Cardiac muscle cell (in vitro differentiated cells and primary cell): ENCODE measurements at places on chromosomes 4 and X.

DNA sequence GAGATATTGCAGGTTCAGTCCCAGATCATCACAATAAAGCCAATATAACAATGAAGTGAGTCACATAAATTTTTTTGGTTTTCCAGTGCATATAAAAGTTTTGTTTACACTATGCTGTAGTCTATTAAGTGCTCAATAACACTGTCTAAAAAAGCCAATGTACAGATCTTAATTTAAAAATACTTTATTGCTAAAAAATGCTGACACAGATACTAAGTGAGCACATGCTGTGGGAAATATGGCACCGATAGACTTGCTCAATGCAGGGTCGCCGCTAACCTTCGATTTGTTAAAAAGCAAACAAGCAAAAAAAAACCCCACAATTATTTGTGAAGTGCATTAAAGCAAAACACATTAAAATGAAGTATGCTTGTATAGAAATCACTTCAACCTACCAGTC is 10.3 kb downstream of the PLA2G12A start:
- DNase-seq: no peak

- peak; percentile 21 for DNase-seq
Measured at GRCh38 chr4:95411371-95412088, 137.2 kb downstream of the UNC5C start.

DNA sequence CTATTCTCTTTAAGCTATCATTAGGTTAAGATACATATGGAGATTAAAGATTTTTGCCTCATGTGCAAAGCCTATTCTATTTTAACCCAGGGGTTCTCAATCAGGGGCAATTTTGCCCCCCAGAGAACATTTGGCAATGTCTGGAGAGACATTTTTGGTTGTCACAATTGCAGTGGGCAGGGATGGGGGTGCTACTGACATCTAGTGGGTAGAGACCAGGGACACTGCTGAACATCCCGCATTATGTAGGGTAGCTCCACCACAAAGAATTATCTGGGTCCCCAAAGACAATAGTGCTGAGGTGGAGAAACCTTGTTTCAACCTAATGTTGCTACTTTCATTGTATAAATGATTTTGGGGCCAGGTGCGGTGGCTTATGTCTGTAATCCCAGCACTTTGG is 13.2 kb upstream of the CA5B start:
- DNase-seq: no peak

DNA sequence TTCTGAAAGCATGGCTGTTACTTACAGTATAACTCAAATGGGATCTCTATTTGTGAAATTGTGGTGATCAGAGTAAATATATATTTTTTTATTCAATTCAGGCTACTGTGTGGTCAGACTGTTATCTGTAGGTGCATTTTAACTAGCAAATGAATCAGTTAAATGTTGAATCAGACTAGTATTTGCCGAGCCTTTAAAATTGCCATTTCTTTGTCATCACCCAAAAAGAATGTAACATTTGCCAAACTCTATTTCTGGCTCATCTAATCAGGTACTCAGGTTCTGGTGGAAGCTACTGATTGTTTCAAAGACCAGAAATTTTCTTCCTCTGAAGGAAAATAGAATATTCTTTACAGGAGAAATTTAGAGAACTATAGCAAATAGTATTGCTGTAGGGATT is 1.8 kb upstream of the NAA15 start:
- no peak for DNase-seq

GRCh38 chrX:57918750-57919436 is 8.6 kb upstream of the ZXDA start:
- peak; percentile 15 for DNase-seq

DNA sequence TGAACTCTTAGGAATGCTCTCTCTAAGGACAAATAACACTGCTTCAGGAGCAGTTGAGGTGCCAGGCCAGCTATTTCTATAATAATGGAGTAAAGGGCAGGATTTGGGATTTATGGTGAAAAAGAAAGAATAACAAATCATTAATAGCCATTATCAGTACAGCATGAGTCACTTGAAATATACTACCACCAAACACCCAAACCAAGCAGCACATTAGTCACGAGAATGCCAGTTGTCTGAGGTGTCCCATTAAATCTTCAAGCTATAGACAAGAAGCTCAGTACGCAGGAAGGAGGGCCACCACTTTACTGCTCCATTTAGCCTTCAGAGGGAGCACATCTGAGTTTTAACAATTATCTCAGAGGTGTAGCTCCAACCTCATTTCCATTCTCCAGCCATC is 106.8 kb upstream of the MAGEA10 start:
- no peak for DNase-seq

DNA sequence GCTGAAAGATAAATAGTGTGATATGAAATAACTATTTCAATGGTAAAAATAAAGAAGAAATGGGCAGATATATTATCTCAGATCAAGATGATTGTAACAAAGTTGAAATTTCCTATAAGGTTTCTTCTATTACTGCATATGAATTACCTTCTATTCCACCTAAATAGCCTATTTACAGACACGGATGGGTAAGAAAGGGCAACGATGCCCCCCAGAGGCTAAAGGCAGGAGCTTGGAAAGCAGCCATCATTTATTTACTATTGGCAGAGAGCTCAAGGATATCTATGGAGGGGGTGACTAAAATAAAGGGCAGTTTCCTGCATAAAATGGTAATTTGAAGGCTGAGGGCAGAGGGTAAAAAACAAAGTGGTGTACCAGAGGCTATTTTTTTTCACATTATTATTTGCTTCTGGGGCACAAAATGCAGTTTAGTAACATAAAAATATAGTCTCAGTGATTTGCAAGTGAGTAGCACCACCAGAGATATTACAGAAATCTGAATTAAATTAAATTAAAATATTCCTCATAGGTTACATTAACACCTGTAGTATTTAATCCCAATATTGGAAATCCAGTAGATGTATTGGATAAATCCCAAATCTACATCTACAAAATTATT is 123.1 kb downstream of the BTC start:
- peak; percentile 90 for DNase-seq

- no peak for DNase-seq
Measured at GRCh38 chrX:115367951-115368350, 78.4 kb downstream of the LUZP4 start.

GRCh38 chr4:25383647-25384046 is 6.6 kb downstream of the ANAPC4 start:
- no peak for DNase-seq

- DNase-seq: no peak
Measured at GRCh38 chr4:48333587-48333986, 7.7 kb upstream of the SLAIN2 start.

GRCh38 chr4:175614890-175615289 is 197.2 kb downstream of the GPM6A start:
- DNase-seq: no peak

- DNase-seq: no peak
Measured at GRCh38 chr4:4721636-4722035, 137.8 kb upstream of the MSX1 start.

GRCh38 chr4:38526412-38526811 is 137.6 kb upstream of the KLF3 start:
- no peak for DNase-seq

GRCh38 chrX:42102586-42103282 is 179.4 kb upstream of the CASK start:
- peak; percentile 64 for DNase-seq

DNA sequence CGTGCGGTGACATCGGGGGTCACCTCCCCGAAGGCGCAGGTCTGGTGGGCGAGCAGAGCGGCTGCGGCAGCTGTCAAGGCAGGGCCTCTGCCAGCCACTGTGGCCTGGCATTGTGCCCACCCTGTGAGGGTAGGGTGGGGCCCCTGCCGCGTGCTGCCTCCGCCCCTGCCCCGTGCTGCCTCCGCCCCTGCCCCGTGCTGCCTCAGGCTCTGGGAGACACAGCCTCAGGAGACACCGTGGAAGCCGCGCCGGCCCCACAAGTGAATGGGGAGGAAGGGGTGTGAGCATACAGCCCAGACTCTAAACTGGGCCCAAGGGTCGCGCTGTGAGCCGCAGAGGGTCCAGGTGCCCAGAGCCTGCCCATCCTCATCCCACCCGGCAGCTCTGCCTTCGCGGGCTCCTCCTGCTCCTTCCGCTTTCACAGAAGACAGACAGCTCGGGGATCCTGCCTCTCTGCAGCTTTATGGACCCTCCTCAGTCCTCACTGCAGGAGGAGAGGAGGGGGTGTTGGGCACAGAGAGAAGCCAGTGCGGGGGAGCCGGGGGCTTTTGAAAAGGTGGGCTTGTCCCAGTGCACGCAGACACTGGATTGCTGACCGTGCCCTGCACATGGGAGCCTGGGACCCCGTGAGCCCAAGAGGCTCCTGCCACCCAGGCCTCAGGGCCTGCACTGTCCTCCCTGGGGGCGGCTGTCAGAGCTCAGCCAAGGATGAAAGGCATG is 27.4 kb downstream of the PCGF3 start:
- no peak for DNase-seq

- DNase-seq: peak; percentile 24
Measured at GRCh38 chrX:71846429-71846828, 64.2 kb upstream of the NHSL2 start.

GRCh38 chrX:110396735-110397134 is 38.1 kb downstream of the RTL9 start:
- DNase-seq: no peak

GRCh38 chrX:136525738-136526606 is 6.0 kb upstream of the VGLL1 start:
- no peak for DNase-seq

GRCh38 chr4:13349096-13349495 is 135.0 kb downstream of the RAB28 start:
- no peak for DNase-seq

GRCh38 chrX:11066812-11067211 is 44.3 kb upstream of the HCCS start:
- no peak for DNase-seq

GRCh38 chr4:24089851-24090534 is 200.1 kb upstream of the PPARGC1A start:
- no peak for DNase-seq

DNA sequence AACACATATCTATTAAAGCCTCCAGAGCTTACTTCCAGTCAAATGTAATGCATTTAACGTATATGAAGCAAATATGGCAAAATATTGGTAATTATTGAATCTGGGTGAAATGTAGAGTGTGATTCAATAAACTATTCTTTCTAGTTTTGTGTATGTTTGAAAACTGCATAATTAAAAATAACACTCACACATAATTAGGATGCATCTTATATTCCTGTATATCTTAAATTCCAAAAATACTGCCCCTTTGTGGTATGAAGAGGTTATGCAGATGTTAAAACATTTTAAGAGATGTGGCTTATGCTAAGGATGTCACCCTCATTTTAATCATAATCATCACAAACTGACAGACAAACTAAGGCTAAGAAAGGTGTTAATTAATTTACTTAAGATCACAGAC is 182.9 kb downstream of the COX18 start:
- DNase-seq: peak; percentile 34

- no peak for DNase-seq
Measured at GRCh38 chrX:133229361-133229760, 11.2 kb upstream of the TFDP3 start.

DNA sequence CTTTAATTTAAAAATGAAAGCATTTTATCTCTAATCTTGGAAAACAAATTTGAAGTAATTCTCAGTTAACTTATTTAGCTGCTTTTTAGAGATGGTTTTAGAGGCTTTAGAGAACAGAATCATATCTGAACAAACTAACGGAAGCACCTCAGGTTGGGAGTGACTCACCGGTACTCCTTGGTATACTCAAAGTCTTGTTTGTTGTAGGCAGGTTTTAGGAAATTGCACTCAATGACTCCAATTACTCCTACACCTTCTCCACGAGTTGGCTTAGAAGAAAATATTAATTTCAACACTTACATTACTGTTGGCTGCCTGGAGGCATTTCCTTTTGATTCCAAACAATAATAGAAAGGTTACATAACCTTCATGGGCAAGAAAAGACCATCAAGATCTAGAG is 23.6 kb downstream of the MORC4 start:
- DNase-seq: no peak

GRCh38 chr4:143514901-143515300 is 1.4 kb downstream of the SMARCA5 start:
- no peak for DNase-seq

GRCh38 chr4:70747874-70748273 is 26.1 kb downstream of the RUFY3 start:
- DNase-seq: no peak

- no peak for DNase-seq
Measured at GRCh38 chr4:43607827-43608461, 715.4 kb downstream of the GRXCR1 start.

GRCh38 chrX:53263597-53264094 is 17.7 kb downstream of the IQSEC2 start:
- DNase-seq: peak; percentile 22

GRCh38 chr4:68375667-68376559 is 26.0 kb upstream of the YTHDC1 start:
- peak; percentile 55 for DNase-seq

GRCh38 chrX:40099055-40099958 is 1.5 kb upstream of the BCOR start:
- no peak for DNase-seq

DNA sequence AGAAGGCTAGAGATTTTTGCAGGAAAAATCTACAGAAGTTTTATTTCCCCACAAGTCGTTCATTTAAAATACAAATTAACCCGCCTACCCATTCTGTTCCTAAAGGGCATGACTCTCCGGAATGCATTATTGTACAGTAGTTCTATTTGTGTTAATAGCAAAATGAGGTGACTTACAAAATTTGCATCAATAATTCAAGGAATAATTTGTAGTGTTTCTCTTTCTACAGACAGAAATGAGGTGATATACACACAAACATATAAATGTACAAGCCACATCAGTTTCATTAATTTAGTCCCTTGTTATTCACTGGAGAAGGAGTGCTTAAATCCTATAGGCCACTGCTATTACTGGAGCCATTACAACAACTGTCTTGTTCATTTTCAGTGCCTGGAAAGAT is 501.3 kb upstream of the DIAPH2 start:
- DNase-seq: no peak

DNA sequence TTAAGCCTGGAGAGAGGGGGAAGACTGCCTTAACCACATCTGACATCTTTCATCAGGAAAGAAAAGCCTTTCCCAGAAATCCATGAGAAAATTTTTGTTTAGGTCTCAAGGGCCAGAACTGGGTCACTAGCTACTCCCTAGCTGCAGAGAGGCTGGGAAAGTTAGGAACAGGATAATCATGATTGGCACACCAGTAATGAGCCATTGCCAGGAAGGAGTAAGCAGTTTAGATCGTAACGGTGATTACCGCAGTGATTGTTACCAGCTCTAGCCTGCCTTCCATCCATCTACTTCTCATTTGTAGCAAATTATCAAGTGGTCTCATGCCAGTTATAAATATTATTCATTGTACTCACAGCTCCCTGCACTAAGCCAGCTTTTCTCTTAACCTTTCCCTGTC is 22.7 kb upstream of the STX18 start:
- no peak for DNase-seq

- DNase-seq: no peak
Measured at GRCh38 chrX:133745349-133745748, 240.0 kb downstream of the GPC3 start.

DNA sequence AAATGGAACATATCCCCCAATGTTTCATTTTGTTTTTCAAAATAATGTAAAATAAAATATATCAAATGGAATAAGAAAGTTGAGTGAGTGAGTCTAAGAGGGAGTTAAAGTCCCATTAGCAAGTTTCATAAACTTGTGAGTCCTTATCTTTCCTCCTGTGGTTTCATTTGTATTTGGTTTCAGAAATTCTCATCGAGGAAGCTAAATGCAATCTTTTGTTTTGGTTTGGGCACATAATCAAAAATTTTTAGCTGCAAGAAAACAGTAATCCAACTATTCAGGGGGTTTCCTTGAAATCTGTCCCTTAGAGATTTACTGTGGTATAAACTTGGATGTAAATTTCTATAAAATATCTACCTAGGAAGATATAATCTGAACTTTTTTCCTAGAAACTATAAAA is 124.2 kb downstream of the CAMK2D start:
- DNase-seq: no peak

- no peak for DNase-seq
Measured at GRCh38 chr4:8025668-8026067, 86.0 kb upstream of the AFAP1 start.
